OCI-LY7 (cell line): ENCODE measurements at places on chromosomes 4 and X. TPM values are rescaled to one million over a fixed set of nuclear protein-coding genes. Genes with fewer than 3 reads are reported as not detected.

SMIM31 gene
- not detected in 2 replicates for total RNA-seq

ADAMTS3 gene
- not detected in 2 replicates for total RNA-seq

AMER1 gene
- total RNA-seq, result 7.4 TPM in 2 replicates

DCAF4L1 gene
- total RNA-seq, result 0.07 and 0.30 TPM in 2 replicates

RHOXF1 gene
- total RNA-seq, result not detected in 2 replicates

SHOX gene
- total RNA-seq, result not detected in 2 replicates

CT45A3 gene
- not detected in 2 replicates for total RNA-seq

GRCh38 chrX:116379854-116380253 is 56.6 kb upstream of the SLC6A14 start:
- no peak for DNase-seq

- DNase-seq, result no peak
Observed at GRCh38 chrX:143988356-143988755, 104.5 kb downstream of the UBE2NL start.

DNA sequence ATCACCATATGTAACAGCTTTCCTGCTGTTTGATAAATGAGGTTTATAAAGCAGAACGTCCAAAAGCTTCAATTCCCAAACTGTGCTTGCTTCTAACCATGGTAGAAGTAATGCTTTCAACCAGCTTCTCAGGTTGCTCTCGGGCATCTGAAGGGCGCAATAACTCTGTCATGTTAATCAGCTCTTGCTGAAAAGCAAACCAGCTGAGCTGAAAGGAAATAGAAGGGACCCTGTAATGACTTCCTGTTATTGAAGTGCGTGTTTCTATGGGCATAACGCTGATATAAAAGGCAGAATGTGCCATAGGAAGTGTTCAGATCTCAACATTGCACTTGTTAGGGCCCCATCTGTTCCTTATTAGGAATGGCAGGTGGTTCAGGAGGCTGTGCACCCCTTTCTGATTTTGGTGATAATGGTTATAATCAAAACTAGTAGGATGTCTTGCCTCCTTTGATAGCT is 21.2 kb downstream of the HERC3 start:
- DNase-seq, result peak; percentile 41

- DNase-seq, result no peak
Observed at GRCh38 chr4:64146030-64146429, 263.2 kb downstream of the TECRL start.

- no peak for DNase-seq
Observed at GRCh38 chr4:6834867-6835266, 52.3 kb downstream of the KIAA0232 start.

- no peak for DNase-seq
Observed at GRCh38 chr4:76898385-76898692, 395 bp upstream of the SOWAHB start.

DNA sequence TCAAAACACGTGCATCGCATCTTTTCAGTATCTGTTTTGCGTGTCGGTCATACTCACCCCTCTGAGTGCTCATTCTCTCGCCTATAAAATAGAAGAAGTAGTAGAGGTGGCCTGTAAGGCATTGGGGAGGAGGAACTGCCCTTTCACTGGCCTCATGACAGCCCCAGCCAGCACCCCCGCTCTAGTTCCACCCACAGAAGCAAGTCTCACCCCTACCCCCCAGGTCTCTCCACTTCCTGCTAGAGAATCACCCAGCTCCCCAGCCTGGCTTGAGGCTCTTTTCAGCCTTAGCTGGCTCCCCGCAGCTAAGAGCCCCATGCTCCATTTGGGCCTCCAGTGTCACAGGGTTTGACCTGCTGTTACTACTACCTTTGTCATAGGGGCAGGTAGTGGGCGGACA is 11.8 kb downstream of the HDAC6 start:
- DNase-seq, result no peak

GRCh38 chrX:29215251-29215650 is 628.0 kb downstream of the IL1RAPL1 start:
- DNase-seq, result no peak

GRCh38 chr4:167606551-167606950 is 372.3 kb upstream of the SPOCK3 start:
- DNase-seq, result no peak

DNA sequence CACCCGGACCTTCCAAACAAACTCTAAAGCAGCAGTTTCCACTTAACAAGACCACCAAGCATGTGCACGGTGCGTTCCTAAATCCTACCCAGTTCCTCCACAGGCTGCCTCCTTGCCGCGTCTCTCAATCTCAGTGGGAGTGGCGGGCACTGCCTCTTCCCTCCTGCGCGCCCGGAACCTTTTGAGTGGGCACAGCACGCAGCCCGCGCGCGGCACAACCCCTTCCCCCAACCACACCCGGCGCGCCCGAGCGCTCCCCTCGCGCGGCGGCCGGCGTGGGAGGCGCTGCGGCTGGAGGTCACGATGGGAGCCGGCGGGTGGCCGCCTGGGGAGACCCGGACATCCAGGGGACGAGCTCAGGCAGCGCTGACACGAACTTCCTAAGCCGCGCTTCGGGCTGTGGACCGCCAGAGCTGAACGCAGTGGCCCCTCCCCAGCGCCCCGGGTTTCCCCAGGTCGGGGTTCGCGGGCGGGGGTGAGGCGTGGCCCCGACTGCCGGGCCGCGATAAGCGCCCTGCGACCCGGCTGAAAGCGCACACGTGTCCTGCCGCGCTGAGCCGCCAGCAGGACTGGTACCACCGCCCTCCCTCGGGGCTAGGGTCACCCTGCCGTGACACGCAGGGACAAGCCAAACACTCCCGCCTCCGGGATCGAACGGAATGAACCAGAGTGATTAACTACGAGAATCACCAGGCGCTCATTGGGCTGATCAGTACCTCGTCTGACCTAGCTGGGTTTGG is at the start of gene ABCG2:
Gene ABCG2 (minus strand): TSS at position 151 of the 740 bp plus-strand sequence. CDS start 18,644 bp downstream, outside the sequence.
- no peak for DNase-seq

GRCh38 chr4:128787509-128788311 is 21.8 kb upstream of the JADE1 start:
- DNase-seq, result no peak

DNA sequence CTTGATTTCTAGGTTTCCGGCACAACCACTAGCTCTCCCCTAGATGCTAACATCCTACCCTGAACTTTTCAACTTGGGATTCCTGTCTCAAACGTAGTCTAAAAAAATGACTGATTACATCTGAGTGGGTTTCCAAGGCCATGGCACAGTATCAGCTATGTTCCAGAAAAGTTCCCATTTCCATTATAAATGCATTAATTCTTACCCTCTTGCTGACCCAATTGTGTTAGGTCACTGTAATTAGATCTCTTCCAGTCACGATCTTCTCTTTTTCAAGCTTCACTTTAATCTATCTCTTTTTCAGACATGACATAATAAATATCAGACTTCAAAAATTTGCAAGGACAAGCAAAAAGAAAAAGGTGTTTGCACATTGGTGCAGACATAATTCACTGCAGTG is 50.6 kb upstream of the PDE5A start:
- DNase-seq, result no peak

DNA sequence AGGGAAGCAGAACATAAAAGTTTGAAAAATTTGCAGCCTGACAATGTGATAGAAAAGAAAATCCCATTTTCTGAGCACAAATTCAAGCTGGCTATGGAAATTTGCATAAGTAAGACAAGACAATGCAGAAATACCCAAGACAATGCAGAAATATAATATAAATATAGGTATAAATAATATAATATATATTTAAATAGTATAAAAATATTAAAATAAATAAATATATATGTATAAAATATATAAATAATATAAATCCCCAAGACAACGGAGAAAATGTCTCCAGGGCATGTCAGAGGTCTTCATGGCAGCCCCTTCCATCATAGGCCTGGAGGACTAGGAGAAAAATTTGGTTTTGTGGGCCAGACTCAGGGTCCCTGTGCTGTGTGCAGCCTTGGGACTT is 125.0 kb upstream of the AADAT start:
- no peak for DNase-seq

- no peak for DNase-seq
Observed at GRCh38 chr4:183348136-183348535, 25.9 kb upstream of the CLDN24 start.
